Activated T-cell treated with anti-CD3 and anti-CD28 coated beads, Interleukin-2, amount 50 U/mL, for 72 hours (primary cell): ENCODE measurements at places on chromosomes 6 and 20. TPM values are rescaled to one million over a fixed set of nuclear protein-coding genes. Genes with fewer than 3 reads are reported as not detected.

Gene PRDM13
- total RNA-seq = not detected

Gene STMND1
- total RNA-seq = not detected

Gene C4B
- total RNA-seq = 6.4 TPM

Gene LY6G6D
- total RNA-seq = not detected

Gene PSORS1C1
- total RNA-seq = 0.67 TPM

Gene FKBP1C
- total RNA-seq = 2.5 TPM

Gene CAPN11
- not detected for total RNA-seq

Gene ECT2L
- not detected for total RNA-seq

Gene RPRD1B
- 33.3 TPM for total RNA-seq

GRCh38 chr6:108596956-108597355 is 36.2 kb downstream of the FOXO3 start:
- DNase-seq = no peak
- H3K4me1 ChIP-seq = peaks cover 47% of the 10 kb centered on the region
- no peaks in the 10 kb centered on the region for H3K27me3 ChIP-seq
- H3K4me3 ChIP-seq = no peak overlapping the region
- no peaks in the 10 kb centered on the region for H3K36me3 ChIP-seq
- H3K27ac ChIP-seq = no peak overlapping the region

DNA sequence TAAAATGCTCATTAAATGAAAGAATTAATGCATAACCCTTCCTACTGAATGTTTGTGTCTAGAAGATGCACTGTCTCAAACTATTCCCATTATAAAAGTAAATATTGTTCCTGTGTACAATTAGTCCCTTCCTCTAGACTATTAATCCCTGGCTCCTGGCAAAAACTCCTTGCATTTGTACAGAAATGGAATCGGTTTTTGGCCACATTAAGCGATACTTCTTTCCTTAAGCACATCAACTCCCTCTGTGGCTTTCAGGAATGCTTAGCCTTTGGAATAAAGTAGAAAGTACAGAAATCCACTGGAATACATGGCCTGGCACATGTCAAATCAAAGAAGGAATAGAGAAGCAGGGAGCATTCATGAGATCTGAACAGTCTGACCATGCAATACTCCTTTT is 179.8 kb downstream of the GMPR start:
- no peak overlapping the region for H3K27ac ChIP-seq
- no peak overlapping the region for H3K4me3 ChIP-seq
- no peak for DNase-seq

GRCh38 chr6:18681832-18682503 is 294.8 kb downstream of the RNF144B start:
- H3K27ac ChIP-seq = no peak overlapping the region
- H3K36me3 ChIP-seq = no peaks in the 10 kb centered on the region
- H3K27me3 ChIP-seq = no peaks in the 10 kb centered on the region
- no peak for DNase-seq

GRCh38 chr20:39283464-39283863 is 321.3 kb downstream of the DHX35 start:
- DNase-seq = no peak
- H3K27ac ChIP-seq = no peak overlapping the region
- H3K27me3 ChIP-seq = peaks cover 9% of the 10 kb centered on the region
- no peaks in the 10 kb centered on the region for H3K36me3 ChIP-seq

- H3K4me1 ChIP-seq = no peaks in the 10 kb centered on the region
- H3K36me3 ChIP-seq = no peaks in the 10 kb centered on the region
- DNase-seq = no peak
These were observed 20.2 kb upstream of the MRAP2 start for GRCh38 chr6:84013354-84013753.

- DNase-seq = no peak
- peaks cover 26% of the 10 kb centered on the region for H3K4me1 ChIP-seq
- H3K27me3 ChIP-seq = no peaks in the 10 kb centered on the region
- H3K36me3 ChIP-seq = no peaks in the 10 kb centered on the region
- no peak overlapping the region for H3K4me3 ChIP-seq
These were observed 30.2 kb upstream of the SGK1 start for GRCh38 chr6:134347885-134348805.

GRCh38 chr20:57678340-57678739 is 31.5 kb downstream of the PMEPA1 start:
- H3K27ac ChIP-seq = no peak overlapping the region
- no peaks in the 10 kb centered on the region for H3K36me3 ChIP-seq
- no peak overlapping the region for H3K4me3 ChIP-seq
- no peak for DNase-seq
- peaks cover 23% of the 10 kb centered on the region for H3K27me3 ChIP-seq

DNA sequence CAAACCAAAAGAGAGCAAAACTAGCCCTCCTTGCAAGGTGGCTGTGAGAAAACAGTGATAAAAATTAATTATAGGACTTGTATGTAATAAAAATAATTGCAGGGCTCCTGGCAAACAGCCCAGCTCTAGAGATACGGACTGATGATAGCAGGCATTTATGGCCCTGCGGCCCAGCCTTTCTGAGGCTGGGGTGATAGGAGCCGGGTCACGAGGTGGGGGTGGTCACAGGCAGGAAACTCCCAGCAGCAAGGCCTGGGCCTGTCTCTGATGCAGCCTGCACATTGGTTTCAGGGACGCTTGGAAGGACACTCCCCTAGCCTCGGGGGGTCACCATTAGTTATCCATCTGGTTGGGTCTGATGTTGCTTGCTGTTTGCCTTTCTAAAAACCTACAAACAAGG is 18.7 kb upstream of the TTPAL start:
- H3K4me3 ChIP-seq = no peak overlapping the region
- no peaks in the 10 kb centered on the region for H3K4me1 ChIP-seq
- H3K27ac ChIP-seq = no peak overlapping the region
- no peak for DNase-seq

- no peaks in the 10 kb centered on the region for H3K27me3 ChIP-seq
- no peak overlapping the region for H3K4me3 ChIP-seq
- no peak overlapping the region for H3K27ac ChIP-seq
- no peaks in the 10 kb centered on the region for H3K36me3 ChIP-seq
- DNase-seq = no peak
These were observed 40.0 kb downstream of the ALDH8A1 start for GRCh38 chr6:134909701-134910592.
